ENCODE measurements at places on chromosomes 12 and 14.

DNA sequence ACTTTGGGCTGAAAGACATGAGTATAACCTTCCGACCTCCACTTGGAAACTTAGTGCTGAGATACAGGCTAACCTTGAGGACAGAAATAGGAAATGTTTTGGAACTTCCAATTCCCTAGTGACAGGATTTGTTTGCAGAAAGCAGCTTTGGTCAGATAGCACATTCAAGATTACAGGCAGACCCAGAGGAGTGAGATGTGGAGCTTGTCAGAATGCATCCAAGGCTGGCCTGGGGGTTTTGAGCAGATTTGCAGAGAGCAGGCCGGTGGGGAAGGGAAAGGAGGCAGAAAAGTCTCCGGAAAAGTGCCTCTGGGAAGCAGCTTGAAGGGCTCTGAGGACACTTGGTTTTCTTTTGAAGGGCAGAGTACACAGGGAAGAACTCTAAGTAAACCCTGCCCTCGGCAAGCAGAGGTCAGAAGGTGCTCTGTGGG is 180.3 kb downstream of the ETV6 start:
- no peak for DNase-seq

DNA sequence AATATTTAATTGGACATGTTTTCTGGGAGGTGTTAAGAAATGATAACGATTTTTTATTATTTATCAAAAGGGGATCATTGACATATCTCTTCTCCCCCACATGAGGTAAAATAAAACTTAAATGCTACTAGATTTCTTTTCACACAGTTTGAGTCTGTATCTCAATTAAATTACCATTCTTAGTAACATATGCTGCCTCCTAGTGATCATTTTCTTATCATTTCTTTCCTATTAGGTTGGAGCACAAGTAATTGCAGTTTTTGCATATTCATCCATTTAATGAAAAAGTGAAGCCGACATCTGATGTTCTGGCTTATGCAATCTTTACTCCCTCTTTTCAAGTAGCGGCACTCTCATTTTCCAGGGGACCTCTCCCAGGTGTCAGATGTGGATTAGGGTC is 24.9 kb downstream of the PUS7L start:
- no peak for DNase-seq

GRCh38 chr12:123787466-123787865 is 25.4 kb downstream of the DNAH10 start:
- no peak for DNase-seq

DNA sequence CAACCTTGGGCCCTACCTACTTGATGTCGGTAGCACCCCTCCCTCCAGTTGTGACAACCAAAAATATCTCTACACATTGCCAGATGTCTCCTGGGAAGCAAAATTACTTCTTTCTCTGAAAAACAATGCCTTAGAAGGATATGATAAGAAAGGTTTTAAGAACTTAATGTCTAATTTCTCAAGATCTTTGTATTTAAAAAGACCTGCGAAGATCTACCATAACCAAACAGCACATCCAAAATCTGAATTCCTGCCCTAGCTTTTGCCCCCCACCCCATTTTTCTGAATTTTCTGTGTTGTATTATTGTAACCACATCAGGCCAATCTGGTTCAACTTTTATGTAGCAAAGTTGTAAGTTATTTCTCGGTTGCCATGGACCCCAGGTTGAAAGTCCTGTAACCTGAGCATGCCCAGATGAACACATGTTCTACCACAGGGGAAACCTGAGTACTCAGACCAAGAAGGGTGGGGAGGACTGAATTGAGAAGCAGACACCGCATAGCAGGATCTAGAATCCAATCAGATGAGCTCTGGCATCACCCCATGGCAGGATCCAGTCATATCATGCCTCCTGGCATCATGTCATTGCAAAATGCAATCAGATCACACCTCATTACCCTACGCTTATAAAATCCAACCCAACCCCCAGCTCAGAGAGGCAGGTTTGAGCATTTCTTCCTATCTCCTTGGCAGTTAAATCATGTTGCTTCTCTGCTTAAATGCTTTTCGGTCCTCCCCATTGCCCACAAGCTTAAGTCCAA is 8.7 kb downstream of the TMEM253 start:
- no peak for DNase-seq

DNA sequence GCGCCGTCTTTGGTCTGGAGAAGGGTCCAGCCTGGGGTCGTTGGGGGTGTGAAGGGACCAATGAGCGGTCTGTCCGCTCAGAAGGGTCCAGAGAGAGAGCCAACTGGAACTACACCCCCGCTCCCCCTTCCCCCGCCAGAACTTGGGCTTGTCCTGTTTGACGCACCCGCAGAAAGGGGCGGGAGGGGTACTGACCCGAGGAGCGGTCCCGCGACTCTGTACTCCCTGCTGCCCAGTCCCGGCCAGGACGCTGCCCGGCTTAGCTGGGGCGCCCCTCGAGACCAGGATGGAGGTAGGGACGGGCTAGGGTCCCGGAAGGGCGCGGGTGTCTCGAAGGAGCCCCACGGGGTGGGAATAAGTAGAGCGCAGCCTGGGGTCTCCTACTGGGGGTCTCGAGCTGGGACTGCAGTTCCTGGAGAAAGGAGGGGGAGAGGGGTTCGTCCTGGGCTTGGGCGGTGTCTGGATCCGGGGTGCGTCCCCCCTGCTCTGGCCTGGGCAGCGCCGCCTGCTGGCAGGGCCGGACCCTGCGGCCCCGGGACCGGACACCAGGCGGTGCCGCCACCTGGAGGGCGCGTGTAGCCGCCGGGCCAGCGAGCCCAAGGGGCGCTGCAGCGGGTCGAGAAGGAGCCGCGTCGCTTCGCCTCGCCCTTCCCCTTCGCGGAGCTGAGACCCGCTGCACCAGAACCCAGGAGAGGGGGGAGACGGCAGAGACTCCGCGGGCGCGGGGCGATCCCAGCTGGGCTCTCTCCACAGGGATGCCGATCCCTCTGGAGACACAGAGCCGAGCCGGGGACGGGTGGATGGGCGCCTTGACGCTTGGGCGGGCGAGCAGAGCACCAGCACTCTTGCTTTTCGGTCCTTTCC is 3.8 kb upstream of the CACNB3 start:
- peak; percentile 85 for DNase-seq

DNA sequence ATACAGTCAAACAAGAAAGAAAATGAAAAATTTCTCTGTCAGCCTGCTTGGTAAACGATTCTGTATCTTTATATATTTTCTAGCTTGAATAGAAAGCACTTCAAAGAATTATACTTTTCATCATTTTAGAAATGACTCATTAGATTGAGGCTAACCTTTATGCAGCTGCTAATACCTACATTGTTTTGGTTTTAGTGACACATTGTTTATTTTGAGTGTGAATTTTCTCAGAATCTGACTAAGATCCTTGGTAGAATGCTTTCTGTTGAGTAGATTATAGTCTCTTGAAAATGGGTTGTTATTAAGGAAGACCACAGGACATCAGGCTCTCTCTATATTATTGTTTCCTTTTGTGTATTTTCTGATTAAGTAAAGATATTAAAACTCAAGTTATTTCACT is at the start of gene PMCH:
Gene PMCH, minus strand, starts transcription at position 45 of the 400 bp plus-strand sequence. CDS start 63 bp downstream, outside the sequence.
- DNase-seq, result no peak

DNA sequence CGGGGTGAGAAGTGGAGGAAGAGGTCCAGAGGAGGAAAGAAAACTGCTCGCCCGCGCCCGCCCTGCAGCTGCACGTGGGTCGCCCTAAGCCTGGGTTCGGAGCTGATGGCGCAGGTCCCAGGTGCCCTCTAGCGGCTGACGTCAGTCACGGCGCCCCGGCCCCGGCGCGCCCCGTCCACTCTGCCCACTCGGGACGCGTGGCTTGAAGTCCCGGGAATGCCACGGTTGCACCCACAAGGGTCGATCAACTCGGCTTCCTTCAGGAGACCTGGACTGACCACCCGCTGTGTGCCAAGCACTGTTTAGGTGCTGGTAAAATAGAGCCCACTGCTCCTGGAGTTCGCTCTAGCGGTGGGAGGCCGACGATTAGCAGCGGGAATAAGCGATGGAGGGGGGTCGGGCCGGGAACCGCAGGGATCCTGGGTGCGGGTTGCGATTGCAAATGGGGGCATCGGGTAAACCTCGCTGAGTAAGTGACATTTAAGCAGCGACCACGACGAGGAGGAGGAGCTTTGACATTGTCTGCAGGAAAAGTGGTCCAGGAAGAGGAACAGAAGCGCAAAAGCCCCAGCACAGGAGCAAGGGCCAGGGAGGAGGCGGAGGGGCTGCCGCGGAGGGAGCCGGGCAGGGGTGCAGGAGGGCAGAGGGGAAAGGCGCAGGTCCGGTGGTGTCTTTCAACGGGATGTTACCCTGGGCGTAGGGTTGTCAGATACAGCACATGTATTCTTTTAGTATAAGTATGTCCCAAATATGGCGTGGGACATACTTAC is 5.1 kb upstream of the ZNF839 start:
- peak; percentile 75 for DNase-seq

DNA sequence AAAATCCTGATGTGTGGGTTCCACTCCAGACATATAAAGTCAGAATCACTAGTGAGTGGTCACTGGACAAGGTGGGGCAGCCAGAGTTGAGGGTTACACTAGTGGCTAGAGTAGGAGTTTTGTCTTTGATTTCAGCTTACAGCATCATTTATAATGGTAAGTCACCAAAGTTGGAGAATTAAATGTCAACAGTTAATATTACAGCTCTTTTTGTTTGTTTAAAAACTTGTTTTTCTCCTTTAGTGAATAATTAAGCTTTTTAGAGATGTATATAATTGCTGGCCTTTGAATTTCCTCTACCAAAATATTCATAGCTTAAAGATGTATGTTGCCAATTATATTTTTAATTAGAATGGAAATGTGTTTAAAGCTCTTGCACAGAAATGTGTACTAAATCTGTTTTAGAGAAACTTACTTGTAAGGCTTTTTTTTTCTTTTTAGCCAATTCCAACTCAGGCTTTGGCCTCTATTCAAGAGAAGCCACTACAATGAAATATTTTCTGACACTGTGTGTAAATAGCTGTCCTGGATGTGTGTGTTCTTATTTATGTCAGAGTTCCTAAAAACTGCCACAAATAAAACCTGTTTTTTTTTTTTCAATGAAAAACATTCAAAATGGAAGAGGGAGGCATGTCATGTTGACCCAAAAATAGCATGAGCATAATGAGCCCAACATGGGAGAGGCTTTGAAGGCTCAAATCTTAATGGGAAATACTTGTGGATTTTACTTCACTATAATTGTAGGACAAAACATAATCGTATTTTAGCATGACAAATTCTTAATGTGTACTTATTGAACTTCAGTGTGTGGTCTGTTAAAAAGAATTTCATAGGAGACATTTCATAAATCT is 92.2 kb downstream of the TBC1D30 start:
- no peak for DNase-seq

- no peak for DNase-seq
These were observed 20.3 kb downstream of the DCAF5 start for GRCh38 chr14:69132513-69133181.

- DNase-seq, result peak; percentile 35
These were observed 4.7 kb upstream of the CCER1 start for GRCh38 chr12:90959538-90960139.

DNA sequence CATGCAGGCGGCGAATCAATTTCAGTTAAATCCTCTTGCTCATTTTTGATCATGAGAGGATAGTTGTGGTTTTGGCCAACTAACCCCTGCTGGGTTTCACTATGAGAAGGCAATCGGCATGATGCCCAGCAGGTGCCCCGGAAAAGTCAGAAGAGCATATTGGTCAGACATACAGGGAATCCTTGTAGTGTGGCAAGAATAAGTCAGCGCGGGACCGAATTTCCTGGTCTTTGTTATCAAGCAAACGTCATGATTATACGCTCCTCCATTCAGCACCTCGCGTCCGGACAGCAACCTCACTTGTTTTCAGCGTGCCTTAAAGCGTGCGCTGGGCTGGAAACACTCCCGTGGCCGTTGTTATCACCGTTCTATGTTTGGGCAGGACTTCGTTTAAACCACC is 1.8 kb downstream of the TBC1D30 start:
- no peak for DNase-seq

GRCh38 chr12:124363353-124363965 is 68.6 kb downstream of the RFLNA start:
- no peak for DNase-seq

GRCh38 chr12:131803961-131804521 is 24.2 kb upstream of the MMP17 start:
- no peak for DNase-seq

DNA sequence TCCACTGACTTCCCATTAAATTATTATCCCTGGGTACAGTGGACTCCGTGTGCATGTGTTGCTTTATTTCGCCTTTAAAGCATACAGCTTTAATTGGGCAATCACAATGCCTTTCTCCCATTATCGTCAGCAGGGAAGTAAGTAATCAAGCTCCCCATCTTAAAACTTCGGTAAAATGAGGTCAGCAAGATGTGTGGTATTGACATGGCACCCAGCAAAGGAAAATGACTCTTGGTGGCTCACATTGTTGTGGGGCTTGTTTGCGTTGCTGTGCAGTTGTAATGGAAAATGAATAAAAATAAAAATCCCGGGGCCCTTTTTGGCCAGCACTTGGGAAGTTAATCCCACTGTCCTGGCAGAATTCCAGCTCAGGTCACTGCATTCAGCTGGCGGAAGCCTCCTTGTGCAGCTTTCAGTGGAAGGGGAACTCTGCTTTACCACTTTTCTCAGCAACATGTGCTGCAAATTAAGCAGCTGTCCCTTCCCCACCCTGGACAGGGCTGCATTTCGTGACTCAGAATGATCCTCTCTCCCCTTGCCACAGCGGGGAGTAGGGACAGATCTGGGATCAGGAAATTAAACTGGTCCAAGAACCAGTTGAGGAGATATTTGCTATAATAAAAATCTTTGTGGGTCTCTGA is 13.9 kb upstream of the ATP2A2 start:
- no peak for DNase-seq

DNA sequence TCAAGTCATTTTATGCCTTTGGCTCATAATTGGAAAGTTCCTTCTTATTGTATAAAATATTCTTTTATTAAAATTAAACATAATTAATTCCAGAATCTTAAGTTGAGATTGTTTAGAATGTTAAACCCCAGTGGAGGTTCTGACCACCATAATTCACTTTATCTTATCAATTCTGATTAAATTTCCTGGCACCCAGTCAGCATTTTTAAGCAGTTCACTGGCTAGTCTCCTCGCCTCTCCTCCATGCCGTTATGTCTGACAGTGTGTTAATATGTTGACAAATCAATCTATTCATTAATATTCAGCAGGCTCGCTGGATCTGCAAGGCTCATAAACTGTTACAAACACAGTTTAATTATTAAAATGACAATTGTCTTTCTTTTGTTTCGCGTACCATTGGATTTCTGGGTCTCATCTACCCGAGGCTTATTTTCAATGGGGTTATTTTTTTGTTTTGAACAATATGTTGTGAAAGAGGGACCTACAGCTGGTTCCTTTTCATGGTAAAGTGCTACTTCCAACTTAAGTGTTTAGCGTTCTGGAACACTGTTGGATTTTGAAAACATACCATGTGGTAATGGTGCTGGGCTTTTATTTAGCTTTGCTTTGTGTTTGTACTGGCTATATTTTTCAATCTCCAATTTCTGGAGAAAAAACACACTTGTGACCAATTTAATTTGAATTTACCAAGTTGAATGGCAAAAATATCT is 339.7 kb downstream of the PRKD1 start:
- DNase-seq, result no peak

- DNase-seq, result no peak
These were observed 10.1 kb upstream of the PITPNM2 start for GRCh38 chr12:123160801-123161487.

- no peak for DNase-seq
These were observed 26.5 kb downstream of the VPS37B start for GRCh38 chr12:122869207-122869973.

- no peak for DNase-seq
These were observed 45.8 kb downstream of the ATL1 start for GRCh38 chr14:50605766-50606165.

- DNase-seq, result peak; percentile 99
These were observed at the start of gene ATP5F1B for GRCh38 chr12:56645717-56646446. Gene ATP5F1B, minus strand, starts transcription at chr12:56645984. Its CDS starts 21 bp downstream, at chr12:56645963.
